DMS 273 treated with DMSO at 0.1 percent for 48 hours (cell line): ENCODE measurements at places on chromosomes 11 and 22.

DNA sequence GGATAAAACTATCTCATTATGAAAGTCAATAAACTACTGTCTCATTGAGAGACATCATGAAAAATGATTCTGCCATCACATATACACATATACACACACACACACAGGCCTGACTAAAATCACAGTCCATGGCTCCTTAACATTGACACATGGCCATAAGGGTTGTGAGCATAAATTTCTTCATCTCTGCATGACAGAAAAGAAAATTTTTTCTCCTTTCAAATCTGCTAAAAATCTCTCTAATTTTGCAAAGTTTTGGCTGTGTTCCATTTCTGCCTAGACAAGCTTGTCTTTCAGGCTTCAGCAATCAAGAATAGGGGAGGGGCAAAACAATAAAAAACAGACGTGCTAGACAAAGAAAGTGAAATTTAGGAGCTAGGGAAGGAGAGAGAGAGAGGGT is 324.5 kb downstream of the LRRC4C start:
- DNase-seq, result no peak

DNA sequence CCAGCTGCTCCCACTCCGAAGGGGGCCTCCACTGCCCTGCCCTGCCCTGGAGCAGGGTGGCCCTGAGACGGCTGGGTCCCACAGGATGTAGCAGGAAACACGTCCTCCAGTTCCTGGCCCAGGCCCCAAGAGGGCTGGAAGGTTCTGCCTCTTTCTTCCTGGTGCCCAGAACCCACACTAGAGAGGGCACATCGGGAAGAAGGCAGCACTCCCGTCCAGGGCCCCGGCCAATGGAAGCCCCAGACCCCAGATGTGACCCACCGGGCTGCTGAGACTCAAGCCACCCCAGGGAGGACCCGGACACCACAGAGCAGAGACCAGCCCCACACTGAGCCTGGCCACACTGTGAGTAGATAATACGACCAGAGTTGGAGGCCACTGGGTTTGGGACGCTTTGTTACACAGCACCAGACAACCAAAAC is 71.2 kb downstream of the CELSR1 start:
- DNase-seq, result no peak

- DNase-seq, result no peak
Measured at GRCh38 chr22:42114721-42115120, 15.9 kb downstream of the CYP2D6 start.

DNA sequence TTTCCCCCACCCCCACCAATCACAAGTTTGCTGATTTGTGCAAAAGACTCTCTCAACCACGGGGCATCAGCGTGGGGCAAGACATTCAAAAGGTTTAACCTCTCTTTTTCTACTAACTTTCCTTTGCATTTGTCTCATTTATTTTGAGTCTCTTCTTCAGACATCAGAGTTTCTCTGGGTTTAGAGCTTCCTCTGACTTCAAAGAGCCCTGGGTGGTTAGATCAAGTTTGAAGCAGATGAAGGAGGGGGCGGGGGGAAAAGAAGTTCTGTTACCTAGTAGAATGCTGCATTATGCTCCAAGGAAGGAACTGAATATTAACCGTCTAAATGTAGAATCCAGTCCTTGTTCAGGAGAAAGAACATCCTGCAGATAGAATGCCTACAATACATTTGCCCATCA is 24.5 kb downstream of the GAS2 start:
- no peak for DNase-seq

DNA sequence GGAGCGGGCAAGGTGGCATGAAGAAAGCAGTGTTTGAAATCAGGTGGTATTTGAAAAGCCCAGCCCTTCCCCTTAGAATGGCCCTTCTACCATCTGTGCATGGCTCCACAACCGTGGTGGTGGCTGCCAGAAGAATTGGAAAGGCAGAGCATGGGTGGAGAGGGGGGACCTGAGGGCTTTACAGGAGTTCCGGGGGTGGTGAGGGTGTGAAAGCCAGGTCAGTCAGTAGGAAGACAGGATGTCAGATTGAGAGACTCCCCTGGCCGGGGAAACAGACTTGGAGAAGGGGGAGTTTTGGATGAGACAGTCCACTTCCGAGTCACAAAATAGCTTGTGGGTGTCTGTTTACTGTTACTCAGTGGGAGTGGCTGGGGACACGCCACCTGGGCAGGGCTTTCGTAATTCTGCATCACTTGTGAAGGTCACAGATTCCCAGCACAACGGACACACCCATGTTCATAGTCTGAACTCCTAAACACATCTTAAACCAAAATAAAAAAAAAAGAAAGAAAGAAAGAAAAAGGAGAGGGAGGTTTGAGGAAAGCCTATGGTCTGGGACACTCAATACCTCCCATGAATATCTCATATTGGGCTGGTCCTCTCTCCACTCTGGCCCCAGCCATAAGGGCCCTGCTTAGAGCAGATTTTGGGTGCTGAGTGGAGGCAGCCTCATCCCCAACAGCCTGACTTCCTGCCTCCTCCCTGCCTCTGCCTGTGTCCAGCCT is 24.4 kb upstream of the SMIM35 start:
- DNase-seq, result no peak

- no peak for DNase-seq
Measured at GRCh38 chr22:50613291-50613981, 12.8 kb downstream of the MAPK8IP2 start.

DNA sequence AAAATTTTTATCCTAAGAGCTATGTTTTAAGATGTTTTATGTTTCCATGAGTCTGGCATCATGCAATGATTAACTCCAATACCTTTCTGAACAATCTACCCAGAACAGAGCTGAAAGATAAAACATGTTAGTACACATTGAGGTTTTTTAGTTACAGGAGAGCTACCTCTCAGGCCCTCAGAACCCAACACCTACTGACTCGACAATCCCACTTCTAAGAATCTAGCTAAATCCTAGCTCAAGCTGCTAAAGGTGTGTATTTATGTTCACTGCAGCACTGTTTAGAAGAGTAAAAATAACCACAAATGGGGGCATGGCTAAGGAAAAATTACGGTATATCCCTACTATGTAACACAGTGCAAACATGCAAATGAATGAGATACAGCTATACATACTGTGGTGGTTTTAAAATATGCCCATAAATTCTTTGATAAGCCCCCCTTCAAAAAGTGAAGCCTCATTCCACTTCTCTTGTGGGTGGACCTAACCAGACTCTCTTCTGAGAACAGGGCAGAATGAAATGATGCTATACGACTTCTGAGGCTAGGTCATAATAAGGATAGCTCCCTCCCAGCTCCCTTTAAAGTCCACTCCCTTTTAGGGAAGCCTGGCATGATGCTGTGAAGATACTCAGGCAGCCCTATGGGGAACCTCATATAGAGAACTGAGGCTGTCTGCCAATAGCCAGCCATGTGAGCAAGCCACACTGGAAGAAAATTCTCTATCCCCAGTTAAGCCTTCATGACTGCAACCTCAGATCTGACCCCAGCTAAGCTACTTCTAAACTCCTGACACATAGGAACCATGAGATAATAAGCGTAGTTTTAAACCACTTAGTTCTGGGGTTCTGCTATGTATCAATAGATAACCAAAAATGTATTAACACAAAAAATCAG is 29.5 kb downstream of the TMEM123 start:
- no peak for DNase-seq

DNA sequence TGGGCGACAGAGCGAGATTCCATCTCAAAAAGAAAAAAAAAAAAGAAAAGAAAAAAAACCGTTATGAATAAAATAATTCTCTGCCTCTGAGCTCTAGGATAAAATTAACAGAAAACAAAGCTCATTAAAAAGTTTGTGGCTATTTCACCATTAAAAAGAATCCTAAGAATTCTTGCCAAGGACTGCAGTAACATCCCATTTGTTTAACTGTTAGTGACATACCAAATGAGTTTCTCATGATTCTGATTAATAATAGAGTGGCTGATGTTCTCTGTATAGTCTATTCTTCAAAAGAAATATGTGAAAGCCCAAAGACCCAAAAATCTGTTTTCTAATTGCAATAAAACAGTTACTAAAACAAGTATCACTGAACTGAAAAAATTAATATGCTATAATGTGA is 19.7 kb downstream of the CLNS1A start:
- no peak for DNase-seq

DNA sequence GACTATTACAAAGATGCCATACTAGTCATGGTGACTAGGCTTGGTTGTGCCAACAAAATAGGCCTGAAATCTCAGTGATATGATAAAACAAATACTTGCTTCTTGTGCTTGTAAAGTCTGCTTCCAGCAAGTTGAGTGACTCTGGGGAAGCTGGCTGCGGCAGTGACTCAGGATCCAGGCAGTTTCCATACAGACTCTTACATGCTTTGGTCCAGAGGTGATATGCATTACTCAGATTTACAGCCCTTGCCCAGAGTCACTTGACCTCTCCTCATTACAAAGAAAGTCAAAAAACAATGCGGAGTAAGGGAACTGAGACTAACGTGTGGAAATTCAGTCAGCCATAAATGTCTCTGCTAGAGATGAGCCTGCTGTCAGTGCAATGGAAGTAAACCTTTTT is 387.5 kb downstream of the KCNA4 start:
- no peak for DNase-seq

DNA sequence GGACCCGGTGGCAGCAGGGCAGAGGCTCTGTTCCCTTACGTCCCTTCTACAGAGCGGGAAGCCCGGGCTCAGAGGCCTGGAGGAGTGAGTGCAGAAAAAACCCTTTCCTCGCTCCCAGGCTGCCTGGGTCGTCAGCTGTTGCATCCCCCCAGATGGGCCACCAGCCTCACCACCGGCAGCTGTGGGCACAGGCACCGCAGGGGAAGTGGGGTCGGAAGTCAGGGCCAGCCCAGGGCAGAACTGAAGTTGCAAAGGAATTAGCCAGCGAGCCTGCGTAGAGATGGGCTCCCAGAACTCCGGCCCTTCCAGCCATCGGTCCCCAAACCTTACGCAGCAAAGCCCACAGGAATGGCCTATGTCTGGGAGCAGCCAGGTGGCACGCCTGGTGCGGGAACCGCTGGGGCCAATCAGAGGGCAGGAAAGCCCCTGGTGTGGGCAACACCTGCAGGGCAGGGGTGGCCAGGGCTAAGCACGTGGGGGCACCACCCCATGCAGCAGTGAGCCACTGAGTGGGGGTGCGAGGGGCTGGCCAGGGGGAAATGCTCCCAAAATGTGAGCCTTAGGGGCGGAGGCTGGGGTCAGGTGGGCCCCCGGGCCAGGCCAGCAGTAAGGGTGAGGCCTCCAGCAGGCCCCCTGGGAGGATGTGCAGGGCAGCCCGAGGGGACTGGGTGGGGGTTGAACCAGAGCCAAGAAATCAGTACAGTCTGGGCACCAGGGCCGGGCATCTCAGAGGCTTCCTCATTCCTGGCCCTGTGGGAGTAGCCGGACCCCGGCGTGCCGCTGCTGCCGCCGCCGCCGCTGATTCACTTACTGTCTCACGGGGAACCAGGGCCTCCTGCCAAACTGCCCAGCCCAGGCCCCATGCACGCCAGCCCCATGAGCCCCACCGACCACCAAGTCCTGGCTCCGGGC is 58.2 kb downstream of the WNT7B start:
- no peak for DNase-seq

- DNase-seq, result no peak
Measured at GRCh38 chr11:94558468-94558867, 8.7 kb upstream of the PIWIL4 start.

- DNase-seq, result no peak
Measured at GRCh38 chr11:100562128-100562527, 125.0 kb upstream of the ARHGAP42 start.

- DNase-seq, result no peak
Measured at GRCh38 chr11:2519862-2520735, 75.3 kb downstream of the KCNQ1 start.

DNA sequence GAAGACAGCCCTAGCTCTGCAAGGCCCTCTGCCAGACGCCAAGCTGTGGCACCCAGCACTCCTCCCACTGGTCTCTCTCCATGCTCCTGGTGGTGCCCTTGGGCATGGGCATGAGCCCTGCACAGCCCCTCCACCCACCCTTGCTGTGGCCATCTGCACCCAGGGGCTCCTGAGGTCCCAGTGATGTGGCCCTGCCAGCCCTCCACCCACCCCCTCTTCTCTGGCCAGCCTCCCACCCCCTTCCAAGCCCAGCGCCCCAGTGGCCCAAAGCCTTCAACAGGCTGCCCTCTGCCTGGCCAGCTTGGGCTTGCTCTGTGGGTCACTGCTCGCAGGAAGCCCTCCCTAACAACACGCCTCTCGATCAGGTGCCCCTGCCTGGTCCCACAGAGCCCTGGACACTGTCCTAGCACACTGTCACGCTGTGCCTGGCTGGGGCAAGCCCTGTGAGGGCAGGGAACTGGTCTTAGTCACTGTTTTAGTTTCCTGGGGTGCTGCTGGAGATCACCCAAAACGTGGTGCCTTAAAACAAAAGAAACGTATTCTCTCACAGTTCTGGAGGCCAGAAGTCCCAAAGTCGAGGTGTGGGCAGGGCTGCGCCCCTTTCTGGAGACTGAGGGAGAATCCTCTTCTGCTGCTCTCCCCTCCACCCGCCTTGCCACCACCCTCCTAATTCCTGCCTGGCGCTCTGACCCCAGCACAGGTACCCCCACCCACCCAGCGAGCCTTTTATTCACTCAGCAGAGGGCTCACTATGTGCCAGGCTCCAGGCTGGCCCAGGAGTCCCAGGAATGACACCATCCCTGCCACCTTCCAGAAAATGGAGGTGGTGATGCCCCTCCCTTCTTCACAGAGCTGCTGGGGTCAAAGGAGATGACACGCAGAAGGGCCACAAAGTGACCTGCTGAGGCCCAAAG is 14.7 kb downstream of the SULT4A1 start:
- no peak for DNase-seq

GRCh38 chr11:118169300-118170140 is 6.9 kb downstream of the SCN2B start:
- DNase-seq, result no peak

DNA sequence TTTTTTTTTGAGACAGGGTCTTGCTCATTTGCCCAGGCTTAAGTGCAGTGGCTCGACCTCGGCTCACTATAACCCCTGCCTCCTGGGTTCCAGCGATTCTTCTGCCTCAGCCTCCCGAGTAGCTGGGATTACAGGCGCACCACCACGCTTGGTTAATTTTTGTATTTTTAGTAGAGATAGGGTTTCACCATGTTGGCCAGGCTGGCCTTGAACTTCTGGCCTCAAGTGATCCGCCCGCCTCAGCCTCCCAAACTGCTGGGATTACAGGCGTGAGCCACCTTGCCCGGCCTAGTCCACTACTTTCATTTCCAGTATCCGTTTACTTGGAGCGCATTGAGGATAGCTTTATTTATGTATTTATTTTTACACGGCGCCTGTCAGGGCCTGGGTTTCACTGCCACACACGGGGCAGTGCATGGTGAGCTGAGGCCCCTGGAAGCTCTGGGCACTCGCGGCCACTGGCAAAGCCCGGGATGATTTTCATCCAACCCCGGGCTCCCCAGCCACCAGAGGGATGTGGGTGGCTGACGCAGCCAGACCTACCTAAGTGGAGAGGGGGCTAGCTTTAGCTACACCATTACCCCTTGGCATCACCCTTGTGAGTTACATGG is 6.1 kb upstream of the MCAM start:
- DNase-seq, result no peak

- no peak for DNase-seq
Measured at GRCh38 chr22:38886333-38886732, 14.3 kb upstream of the CBX6 start.

GRCh38 chr11:47359586-47359985 is 7.1 kb upstream of the MYBPC3 start:
- DNase-seq, result no peak
